ENCODE measurements at places on chromosomes 12 and 14.

GRCh38 chr14:76755610-76756370 lies 5.5 kb upstream of the VASH1 start:
- no peak for DNase-seq

- no peak for DNase-seq
These were observed 198.3 kb upstream of the OTX2 start for GRCh38 chr14:57008534-57008933.

DNA sequence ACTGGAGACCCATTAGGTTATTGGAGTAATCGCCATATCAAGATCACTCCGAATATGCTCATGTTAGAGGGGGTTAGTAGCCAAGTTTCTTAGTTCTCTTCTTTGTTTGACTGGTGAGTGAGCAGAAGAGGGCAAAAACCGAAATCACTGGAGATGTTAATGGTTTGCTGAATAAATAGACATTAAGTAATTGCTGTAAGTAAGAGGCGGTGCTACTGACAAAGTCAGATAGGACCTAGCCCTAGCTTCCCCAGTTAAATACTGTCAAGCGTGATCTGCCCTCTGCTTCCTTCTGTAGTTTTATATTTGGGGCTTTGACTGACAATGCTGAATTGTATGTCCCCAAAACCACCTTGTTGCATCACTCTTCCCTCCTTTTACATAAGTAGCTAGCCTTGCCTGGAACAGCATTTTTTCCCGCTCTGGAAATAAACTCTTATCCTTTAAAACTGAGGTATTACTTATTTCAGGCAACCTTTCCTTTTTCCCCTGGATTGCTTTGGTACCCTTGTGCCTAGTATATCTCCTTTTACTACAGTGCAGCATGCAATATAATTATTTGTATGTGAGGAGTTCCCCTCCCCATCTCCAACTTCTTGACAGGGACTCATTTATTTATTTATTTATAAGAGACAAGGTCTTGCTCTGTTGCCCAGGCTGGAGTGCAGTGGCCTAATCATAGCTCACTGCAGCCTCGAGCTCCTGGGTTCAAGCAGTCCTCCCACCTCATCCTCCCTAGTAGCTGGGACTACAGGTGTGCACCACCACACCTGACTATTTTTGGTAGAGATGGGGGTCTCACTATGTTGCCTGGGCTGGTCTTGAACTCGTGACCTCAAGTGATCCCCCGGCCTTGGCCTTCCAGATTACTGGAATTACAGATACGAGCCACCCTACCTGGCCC lies 1.4 kb downstream of the SNRPF start:
- DNase-seq, result no peak

GRCh38 chr12:46246021-46246700 lies 22.7 kb downstream of the SLC38A1 start:
- no peak for DNase-seq

DNA sequence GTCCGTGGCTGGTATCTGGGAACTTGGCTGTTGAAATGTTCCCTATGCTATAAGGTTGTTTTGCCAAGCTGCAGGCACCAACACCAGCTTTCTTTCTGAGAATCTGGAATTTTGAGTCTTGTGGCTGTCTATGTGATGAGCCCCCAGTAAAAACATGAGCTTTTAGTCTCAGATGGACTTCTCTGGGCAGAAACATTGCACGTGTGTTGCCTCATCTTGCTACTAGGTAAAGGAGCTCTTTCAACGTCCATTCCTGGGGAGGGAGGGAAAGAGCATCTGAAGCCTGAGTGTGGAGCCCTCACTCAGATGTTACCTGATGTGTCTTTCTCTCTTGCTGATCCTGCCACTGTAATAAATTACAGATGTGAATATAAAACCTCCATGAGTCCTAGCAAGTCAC lies 183.8 kb upstream of the LHX5 start:
- no peak for DNase-seq

DNA sequence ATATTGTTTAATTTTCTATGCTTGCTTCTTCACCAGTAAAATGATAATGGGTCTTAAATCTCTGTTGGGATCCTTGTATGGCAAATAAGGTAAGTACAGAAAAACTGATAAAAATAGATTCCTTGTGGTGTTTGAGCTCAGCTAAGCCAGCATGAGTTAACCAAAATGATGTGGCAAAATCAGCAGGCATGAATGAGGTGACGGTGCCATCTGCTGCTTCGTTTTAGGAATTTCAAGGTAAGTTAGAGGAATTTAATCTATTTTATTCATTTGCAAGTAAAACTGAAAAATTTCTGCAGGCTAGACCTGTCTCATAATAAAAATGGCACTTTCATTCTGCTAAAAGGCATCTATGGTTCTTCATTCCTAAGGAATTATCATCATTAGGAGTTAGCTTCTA lies 10.0 kb upstream of the CLEC7A start:
- DNase-seq, result peak; percentile 9

DNA sequence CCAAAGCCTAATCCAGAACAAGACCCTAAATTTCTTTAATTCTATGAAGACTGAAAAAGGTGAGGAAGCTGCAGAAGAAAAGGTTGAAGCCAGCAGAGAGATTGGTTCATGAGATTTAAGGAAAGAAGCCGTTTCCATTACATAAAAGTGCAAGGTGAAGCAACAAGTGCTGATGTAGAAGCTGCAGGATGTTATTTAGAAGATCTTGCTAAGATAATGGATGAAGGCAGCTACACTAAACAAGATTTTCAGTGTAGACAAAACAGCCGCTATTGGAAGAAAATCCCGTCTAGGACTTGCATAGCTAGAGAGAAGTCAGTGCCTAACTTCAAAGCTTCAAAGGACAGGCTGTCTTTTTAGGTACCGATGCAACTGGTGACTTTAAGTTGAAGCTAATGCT lies 65.4 kb upstream of the AMIGO2 start:
- no peak for DNase-seq

DNA sequence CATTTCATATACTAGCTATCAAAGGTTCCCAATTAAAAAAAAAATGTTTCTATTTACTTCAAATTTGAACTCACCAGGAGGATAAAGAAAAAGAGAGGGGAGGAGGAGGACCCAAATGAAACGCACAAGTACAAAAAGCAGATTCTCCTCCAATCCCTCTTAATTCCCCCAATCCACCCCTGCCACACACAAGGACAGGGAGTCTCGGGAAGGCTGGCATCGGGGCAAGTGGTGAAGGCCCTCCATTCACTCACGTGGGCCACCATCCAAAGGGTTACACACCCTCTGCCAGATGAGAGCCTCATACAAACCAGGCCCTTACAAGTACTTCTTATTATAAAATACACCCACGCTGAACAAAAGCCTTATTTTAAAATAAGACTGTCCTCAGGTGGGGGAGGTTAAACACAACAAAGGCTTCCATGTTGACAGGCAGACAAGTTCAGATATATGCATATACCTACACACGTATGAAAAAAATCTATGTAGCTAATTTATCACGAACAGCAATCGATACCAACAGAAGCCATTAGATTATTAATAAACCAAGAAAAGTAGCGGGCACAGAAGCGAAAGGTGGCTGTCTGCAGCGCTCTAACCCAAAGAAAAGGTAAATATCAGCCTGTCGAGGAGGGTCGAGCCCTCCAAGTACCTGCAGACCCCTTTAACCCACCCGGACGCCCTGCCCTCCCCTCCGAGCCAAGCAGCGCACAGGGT lies 1.5 kb downstream of the ATP2B1 start:
- DNase-seq, result no peak

DNA sequence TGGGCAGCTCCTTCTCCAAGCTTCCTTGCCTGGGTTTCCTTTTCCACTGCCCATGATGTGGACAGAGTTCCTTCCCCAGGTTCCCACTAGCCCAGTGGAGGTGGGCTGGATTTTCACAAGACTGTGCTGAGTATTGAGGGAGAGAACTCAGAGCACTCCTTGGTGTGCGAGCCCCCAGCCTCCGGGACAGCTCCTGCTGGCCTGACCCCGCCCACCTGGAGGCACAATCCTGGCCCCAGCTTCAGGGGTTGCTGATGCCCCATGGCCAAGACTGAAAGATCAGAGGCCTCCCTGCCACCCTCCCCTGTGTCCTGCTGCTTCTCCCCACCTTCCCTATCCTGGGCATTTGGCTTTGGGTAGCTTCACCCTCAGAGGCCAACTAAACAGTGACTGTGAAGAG lies 7.7 kb downstream of the KCNH3 start:
- no peak for DNase-seq

GRCh38 chr12:14471497-14471896 lies 96.2 kb downstream of the PLBD1 start:
- DNase-seq, result no peak

DNA sequence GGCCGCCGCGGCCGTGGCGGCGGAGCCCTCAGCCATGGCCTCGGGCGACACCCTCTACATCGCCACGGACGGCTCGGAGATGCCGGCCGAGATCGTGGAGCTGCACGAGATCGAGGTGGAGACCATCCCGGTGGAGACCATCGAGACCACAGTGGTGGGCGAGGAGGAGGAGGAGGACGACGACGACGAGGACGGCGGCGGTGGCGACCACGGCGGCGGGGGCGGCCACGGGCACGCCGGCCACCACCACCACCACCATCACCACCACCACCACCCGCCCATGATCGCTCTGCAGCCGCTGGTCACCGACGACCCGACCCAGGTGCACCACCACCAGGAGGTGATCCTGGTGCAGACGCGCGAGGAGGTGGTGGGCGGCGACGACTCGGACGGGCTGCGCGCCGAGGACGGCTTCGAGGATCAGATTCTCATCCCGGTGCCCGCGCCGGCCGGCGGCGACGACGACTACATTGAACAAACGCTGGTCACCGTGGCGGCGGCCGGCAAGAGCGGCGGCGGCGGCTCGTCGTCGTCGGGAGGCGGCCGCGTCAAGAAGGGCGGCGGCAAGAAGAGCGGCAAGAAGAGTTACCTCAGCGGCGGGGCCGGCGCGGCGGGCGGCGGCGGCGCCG lies 381 bp downstream of the YY1 start:
- no peak for DNase-seq

- DNase-seq, result no peak
These were observed 1277.0 kb downstream of the TMEM121 start for GRCh38 chr14:106803379-106803778.

GRCh38 chr12:127393896-127394295 lies 873.1 kb upstream of the TMEM132C start:
- no peak for DNase-seq

GRCh38 chr12:1777798-1778197 lies 42.6 kb upstream of the LRTM2 start:
- DNase-seq, result no peak

DNA sequence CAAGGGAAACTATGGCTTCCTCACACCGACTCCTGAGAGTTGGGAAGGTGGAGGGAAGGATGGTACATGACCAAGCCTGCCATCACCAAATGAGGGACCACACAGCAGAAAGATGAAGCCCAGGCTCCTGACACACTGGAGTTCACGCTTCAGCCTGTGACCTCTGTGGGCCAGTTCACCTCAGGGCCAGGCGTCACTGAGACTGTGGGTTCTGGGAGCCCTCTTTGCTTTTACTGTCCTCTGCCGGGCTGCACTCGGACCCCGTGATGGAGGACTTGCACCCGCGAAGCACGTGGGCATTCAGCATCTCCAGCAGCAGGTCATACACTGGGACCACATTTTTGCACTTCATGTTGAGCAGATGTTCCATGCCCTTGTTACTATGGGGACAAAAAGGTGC lies 61.2 kb downstream of the ESR2 start:
- DNase-seq, result no peak

- DNase-seq, result peak; percentile 98
These were observed at the start of gene SINHCAF for GRCh38 chr12:31325877-31326631. SINHCAF (minus strand) TSS chr12:31326150; CDS start chr12:31298204, 27,946 bp downstream.

All from stimulated activated CD4-positive, alpha-beta T cell treated with anti-CD3 and anti-CD28 coated beads, Interleukin-12 subunit alpha, Interleukin-12 subunit beta, amount 100 ng/mL, for 48 hours (primary cell).